Naive thymus-derived CD4-positive, alpha-beta T cell (primary cell): ENCODE measurements at places on chromosomes 5 and 9. TPM values are rescaled to one million over a fixed set of nuclear protein-coding genes. Genes with fewer than 3 reads are reported as not detected.

Gene FCN2
- total RNA-seq: not detected

- no peak for DNase-seq
Observed at GRCh38 chr9:137242269-137243203, 1.4 kb downstream of the TUBB4B start.

- DNase-seq: no peak
Observed at GRCh38 chr5:134146651-134147518, 29.9 kb downstream of the SKP1 start.

DNA sequence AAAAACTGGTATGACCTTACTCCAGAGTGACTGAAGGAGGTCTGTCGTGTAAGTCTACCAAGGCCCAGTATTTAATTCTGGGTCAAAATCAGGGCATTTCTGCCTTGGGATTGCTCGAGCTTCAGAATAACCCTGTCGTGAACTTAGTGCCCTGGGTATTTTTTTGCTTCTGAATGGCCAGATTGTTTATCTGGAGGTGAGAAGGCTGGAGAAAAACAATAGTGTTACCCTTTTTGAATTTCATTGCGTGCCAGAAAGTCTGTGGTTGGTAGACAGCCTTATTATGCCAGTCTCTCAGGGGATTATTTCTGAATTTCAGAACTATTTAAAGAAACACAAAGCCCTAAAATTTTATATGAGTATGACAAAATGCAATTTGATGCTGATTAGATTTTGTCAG lies 323.4 kb downstream of the CSNK1G3 start:
- no peak for DNase-seq

GRCh38 chr5:117095346-117096332 lies 521.0 kb upstream of the SEMA6A start:
- no peak for DNase-seq

DNA sequence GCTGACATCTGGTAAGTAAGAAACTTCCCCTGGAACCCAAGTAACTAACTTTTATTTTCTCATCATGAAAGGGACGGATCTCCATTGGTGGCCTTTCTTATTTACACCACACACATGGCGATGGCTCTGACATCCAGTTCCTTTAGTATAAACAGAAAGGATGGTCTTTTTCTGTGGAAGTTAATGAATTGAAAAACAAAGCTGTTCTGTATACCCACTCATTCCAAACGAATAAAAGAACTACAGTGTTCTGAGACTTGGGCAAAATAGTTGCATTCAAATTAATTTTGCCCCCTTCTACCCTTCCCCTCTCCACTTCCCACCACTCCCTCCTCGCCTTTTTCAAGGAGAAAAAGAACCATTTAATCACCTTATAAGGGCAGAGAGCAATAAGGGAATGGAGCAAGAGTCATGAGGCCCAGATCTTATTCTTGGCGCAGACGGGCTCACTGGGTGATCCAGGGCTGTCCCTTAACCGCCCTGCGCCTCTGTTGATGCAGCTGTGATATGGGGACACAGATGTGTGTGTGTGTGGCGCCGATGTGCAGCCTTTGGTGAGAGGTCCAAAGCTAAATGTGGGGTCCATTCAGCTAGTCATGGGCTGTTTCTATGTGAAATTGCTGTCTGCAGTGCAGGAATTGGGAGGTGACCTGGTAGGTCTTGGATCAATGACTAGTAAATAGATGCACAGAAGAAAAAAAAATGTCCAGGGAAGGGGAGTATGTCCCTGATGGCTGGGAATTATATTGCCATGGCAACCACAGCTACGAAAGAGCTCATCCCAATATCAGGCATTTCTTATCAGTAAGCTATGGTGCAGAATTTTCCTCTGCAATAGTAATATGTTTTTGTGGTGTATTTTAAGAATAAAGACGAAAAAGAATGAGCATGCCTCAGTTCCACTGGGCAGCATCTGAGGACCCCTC lies 141.5 kb upstream of the ERCC6L2 start:
- DNase-seq: no peak

GRCh38 chr9:72551306-72551705 lies 29.9 kb downstream of the TMC1 start:
- no peak for DNase-seq

DNA sequence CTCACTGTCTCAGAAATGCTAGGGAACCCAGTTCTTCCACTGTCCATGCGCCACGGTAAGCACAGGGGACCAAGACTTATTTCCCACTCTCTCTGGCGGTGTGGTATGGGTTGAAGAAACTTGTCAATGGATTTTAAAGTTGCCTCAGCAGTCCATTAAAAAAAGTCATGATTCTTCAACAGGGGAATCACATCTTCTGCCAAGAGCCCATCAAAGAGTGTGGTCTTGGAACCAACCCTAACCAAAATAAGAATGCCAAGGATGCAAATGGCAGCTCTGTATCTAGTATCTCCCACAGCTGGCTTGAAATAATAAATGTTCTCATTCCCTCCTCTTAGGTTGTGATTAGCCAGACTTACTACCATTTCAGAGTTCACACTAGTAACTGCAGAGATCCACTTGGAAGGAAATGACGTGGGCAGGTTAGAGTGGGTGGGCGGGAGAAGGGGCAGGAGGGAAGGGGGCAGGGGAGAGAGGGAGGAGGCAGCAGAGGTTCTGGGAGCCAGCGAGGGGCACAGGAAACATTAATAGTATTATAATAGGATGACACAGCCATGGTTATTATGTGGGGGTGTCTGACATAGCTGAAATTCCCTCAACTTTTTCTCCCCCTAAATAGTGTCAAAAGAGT lies 17.6 kb downstream of the PTCH1 start:
- DNase-seq: no peak

Gene DTWD2
- 3.4 TPM for total RNA-seq

- DNase-seq: no peak
Observed at GRCh38 chr5:139113892-139114291, 84.3 kb downstream of the SIL1 start.

DNA sequence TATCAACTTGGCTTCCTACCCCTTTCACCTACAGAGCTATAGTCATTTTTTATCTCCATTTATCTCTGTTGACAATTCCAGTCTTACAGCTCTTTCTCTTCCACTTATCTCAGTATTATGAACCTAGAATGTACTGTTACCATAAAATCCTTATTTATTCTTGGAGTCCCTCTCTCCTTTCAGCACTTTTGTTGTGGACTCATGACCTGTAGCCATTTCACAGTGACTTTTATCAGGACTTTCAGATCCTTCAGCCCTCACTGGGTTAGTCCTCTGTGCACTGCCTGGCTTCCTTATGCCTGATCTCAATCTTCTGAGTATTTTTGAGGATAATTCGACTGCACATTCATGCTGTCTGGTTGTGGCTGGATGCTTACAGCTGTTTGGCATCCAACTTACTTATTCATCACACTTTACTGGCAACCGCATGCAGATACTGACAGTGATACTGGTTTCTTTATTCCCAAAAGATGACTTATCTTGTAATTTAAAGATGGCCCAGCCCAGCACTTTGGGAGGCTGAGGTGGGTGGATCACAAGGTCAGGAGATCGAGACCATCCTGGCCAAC lies 293.3 kb downstream of the MAN2A1 start:
- DNase-seq: no peak

DNA sequence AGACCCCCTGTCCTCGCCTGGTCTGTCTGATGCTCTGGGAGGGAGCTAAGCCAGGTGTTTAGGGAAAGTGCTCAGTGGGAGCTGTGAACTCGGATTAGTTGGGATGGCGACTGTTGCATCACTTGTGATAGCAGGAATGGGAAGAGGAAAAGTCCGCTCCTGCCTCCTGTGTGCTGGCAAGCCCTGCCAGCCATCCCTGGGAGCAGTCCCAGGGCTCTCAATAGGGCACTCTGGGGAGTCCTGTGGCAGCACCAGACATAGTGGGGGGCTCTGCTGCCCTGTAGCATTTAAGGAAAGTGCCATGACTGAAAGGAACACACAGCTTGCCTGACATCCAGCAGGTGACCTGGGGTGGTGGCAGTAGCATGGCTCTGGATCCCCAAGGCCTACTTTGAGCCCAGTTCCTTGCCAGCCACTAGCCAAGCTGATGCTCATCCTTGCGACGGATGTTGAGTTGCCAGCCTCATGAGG lies 81.5 kb downstream of the AMBP start:
- DNase-seq: no peak

DNA sequence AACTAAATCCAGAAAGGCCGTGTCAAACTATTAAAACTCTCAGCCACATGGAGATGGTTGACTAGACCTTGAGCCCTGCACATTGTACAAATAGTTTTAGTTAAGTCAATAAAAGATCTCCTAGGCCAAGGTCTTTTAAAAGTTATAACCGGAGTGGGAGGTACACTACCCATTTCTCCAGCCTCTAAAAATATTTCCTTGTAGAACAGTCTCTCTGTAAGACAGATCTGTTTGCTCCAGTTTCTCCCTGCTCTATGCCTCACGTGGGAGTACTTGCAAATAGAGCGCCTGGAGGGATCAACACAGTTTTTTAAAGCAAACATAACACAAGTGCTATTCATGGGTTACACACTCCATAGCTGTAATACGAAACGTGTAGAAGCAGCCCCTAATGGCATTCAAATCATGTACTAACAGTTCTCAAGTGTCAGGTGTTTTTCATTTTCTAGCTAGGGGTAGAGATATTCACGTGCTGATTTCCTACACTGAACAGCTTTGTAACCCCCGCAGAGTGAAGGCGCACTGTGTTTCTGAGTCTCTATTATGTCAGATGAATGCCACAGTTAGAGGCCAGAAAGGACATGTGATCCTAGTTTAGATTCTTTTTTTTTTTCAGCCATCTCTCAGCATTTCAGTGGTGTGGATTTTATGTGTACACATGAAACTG lies 703.4 kb upstream of the GRAMD2B start:
- no peak for DNase-seq

- DNase-seq: no peak
Observed at GRCh38 chr5:157511651-157512644, 51.9 kb downstream of the NIPAL4 start.

- DNase-seq: no peak
Observed at GRCh38 chr5:173045474-173045873, 10.7 kb upstream of the CREBRF start.

- no peak for DNase-seq
Observed at GRCh38 chr5:88785746-88786565, 97.0 kb downstream of the MEF2C start.

Gene SKP1
- 248 TPM for total RNA-seq
